ENCODE measurements at places on chromosomes 5 and 9. TPM values are rescaled to one million over a fixed set of nuclear protein-coding genes. Genes with fewer than 3 reads are reported as not detected.

- H3K27ac ChIP-seq = no peak overlapping the region
- no peaks in the 10 kb centered on the region for H3K36me3 ChIP-seq
- peaks cover 7% of the 10 kb centered on the region for H3K4me1 ChIP-seq
- H3K27me3 ChIP-seq = no peaks in the 10 kb centered on the region
- no peak overlapping the region for H3K4me3 ChIP-seq
Measured at GRCh38 chr5:94746731-94747124, 128.3 kb downstream of the SLF1 start.

DNA sequence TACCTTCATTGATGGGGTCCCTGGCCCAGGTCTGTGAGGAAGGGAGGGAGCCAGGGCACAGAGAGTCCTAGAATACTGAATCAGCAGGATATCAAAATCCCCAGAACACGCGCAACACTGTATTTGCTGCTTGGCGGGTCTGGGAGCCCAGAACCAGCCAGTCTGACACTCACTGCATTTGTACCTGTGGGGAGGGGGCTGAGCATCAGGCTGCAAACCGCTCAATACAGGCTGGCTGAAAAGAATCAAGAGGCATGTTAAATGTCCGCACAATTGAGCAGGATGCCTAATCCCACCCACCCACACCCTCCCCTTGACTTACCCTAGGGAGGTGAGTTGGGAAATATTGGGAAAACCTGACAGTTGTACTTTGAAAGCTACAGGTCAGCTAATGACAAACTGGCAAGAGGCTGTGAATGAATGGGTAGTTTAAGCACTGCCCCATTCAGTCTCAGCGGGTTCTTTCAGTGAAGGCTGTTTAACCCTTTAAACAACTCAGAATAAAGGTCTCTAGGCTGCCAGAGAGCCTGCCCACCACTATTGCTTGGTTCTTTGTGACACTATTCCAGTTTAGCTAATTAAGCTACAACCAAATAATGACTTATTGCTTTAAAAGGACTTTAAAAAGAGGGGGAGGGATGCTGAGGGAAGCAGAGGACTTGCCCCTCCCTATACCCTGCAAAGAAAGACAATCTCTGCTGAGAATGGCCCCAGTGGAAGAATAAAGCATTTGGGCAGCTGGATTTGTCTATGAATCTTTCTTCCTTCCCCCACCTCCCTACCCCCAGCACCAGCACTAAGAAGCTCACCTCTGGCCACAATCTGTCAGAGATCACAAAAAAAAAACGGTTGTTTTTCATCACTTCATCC lies 5.0 kb downstream of the SPRY4 start:
- H3K27ac ChIP-seq = no peak overlapping the region
- H3K36me3 ChIP-seq = no peaks in the 10 kb centered on the region
- peaks cover 50% of the 10 kb centered on the region for H3K4me1 ChIP-seq
- H3K27me3 ChIP-seq = peaks cover 26% of the 10 kb centered on the region

DNA sequence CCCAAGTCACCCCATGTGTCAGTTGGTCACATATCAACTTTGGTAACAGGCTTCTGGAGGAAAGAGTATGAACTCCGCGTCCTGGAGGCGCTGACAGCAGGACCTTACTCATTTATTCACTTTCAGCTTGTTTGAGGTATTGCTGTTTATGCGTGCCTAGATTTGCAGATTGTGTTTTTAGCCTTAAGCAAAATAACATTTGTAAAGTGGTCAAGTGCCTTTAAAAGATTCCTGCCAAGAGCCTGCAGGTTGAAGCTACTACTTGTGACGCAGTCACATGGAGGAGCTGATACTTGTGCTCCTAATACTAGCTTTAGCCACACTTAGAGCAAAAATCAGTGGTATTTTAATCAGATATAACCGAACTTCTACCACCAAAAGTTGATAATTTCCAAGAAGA lies 351.3 kb downstream of the ADGRV1 start:
- no peak for DNase-seq
- no peak overlapping the region for H3K27ac ChIP-seq
- H3K4me3 ChIP-seq = no peak overlapping the region
- H3K4me1 ChIP-seq = no peaks in the 10 kb centered on the region
- peaks cover 2% of the 10 kb centered on the region for H3K27me3 ChIP-seq

The SPATA31C1 gene
- not detected for total RNA-seq

The RPL7A gene
- 1,894 TPM for total RNA-seq

- no peak overlapping the region for H3K27ac ChIP-seq
- no peaks in the 10 kb centered on the region for H3K36me3 ChIP-seq
- H3K4me1 ChIP-seq = no peaks in the 10 kb centered on the region
Measured at GRCh38 chr9:117595650-117596049, 108.6 kb upstream of the TLR4 start.

DNA sequence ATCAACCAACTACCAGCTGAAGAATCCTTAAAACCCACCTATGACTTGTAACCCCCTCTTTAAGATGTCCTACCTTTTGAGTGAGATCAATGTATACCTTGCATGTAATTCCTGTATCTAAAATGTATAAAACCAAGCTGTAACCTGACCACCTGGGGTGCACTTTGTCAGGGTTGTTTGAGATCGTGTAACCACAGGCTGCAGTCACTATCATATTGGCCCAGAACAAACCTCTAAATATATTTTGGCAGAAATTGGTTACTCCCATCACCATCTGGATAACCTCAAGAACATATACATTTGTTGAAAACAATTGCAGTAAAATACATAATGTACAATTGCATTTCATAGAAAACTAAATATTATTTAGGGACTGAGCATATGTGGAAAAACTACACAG lies 8.4 kb downstream of the CARNMT1 start:
- H3K36me3 ChIP-seq = peaks cover 36% of the 10 kb centered on the region
- no peak for DNase-seq
- H3K4me1 ChIP-seq = peaks cover 35% of the 10 kb centered on the region

GRCh38 chr5:119631660-119632059 lies 2.3 kb downstream of the FAM170A start:
- H3K4me3 ChIP-seq = no peak overlapping the region
- peaks cover 1% of the 10 kb centered on the region for H3K27me3 ChIP-seq
- no peaks in the 10 kb centered on the region for H3K4me1 ChIP-seq
- H3K27ac ChIP-seq = no peak overlapping the region
- no peaks in the 10 kb centered on the region for H3K36me3 ChIP-seq

All from activated CD8-positive, alpha-beta T cell treated with anti-CD3 and anti-CD28 coated beads, Interleukin-2, amount 10 ng/mL, durations not matched to agents 7 days and 5 days (primary cell).